Activated T-helper 2 cell treated with anti-CD3 and anti-CD28 coated beads, Interferon-gamma antibody, Interleukin-2, Interleukin-4, amounts not matched to agents 10 μg/mL and 5 μg/mL and 100 μg/mL, durations not matched to agents 14 hours and 24 hours and 36 hours (primary cell): ENCODE measurements at places on chromosomes 12 and 14. TPM values are rescaled to one million over a fixed set of nuclear protein-coding genes. Genes with fewer than 3 reads are reported as not detected.

- DNase-seq = no peak
- H3K4me1 ChIP-seq = no peaks in the 10 kb centered on the region
- no peaks in the 10 kb centered on the region for H3K36me3 ChIP-seq
- no peak overlapping the region for H3K27ac ChIP-seq
- H3K4me3 ChIP-seq = no peak overlapping the region
- H3K27me3 ChIP-seq = no peaks in the 10 kb centered on the region
Measured at GRCh38 chr14:101062065-101062450, 158.5 kb upstream of the RTL1 start.

GRCh38 chr14:30006695-30007094 lies 79.0 kb upstream of the PRKD1 start:
- H3K4me1 ChIP-seq = no peaks in the 10 kb centered on the region
- no peak for DNase-seq
- no peaks in the 10 kb centered on the region for H3K36me3 ChIP-seq
- no peak overlapping the region for H3K27ac ChIP-seq
- H3K4me3 ChIP-seq = no peak overlapping the region

DNA sequence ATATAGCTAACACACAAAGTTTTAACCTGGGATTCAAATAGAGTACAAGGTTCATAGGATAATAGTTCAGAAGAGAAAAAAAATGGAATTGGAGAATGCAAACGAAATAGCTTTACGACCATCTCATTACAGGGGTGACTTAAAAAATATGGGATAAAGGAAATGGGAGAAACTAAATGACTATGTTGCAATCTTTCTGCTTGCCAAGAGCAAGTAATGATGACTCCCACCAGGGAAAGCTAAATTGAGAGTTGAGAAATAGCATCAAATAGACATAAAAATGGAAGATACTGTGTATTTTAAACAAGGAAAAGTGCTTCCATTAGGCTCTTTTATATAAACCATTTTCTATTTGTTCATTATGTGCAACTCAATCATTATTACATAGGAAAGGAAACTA lies 155.7 kb upstream of the ATXN7L3B start:
- H3K36me3 ChIP-seq = no peaks in the 10 kb centered on the region
- no peaks in the 10 kb centered on the region for H3K4me1 ChIP-seq
- no peak overlapping the region for H3K4me3 ChIP-seq
- no peak for DNase-seq
- no peaks in the 10 kb centered on the region for H3K27me3 ChIP-seq
- H3K27ac ChIP-seq = no peak overlapping the region

DNA sequence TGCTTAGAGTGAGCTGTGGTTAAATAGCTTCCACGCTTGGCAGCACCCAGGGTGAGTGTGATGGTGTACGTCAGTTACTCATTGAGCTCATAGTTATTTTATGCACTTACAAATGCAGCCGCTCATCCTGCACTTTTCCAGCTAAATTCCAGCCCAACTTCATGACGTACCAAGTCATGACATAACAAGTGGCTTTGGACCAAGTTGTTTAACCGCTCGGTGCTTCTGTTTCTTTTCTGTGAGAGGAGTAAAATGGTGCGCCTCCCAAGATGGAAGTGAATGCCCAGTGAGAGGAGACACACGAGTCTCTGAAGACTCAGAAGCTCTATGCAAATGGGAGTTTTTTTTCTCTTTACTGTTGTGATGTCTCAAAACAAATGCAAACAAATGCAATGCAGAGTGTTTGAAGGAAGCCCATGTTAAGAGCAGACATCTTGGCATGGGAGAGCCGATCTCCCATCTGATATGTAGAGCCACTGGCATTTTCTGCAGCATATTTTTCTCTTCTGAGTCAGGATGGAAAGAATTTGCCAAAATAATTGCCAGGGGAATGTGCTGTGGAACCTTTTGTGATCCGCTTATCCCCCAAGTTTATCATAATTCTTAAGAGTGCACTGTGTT lies 72.2 kb downstream of the FBXW8 start:
- no peaks in the 10 kb centered on the region for H3K36me3 ChIP-seq
- no peak overlapping the region for H3K4me3 ChIP-seq
- peaks cover 10% of the 10 kb centered on the region for H3K4me1 ChIP-seq
- no peak overlapping the region for H3K27ac ChIP-seq
- no peak for DNase-seq

- H3K36me3 ChIP-seq = no peaks in the 10 kb centered on the region
- H3K27ac ChIP-seq = no peak overlapping the region
- DNase-seq = no peak
- H3K27me3 ChIP-seq = no peaks in the 10 kb centered on the region
Measured at GRCh38 chr12:87756111-87756510, 273.1 kb downstream of the C12orf50 start.

DNA sequence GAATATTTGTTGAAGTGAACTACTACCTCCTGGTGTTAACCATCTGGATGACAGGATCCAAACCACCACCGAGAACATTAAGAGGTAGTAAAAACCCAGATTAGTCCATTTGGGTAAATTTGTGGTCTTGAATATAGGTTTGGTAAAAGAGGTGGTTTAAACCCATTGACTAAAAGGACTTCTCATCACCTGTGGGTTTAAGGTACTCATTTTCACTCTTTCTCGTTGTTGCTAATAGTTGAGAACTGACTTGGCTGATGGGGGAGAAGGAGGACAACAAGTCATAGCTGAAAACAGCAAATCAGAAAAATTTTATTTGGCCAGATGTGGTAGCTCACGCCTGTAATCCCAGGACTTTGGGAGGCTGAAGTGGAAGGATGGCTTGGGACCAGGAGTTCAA lies 59.2 kb downstream of the ACADS start:
- H3K36me3 ChIP-seq = peaks cover 45% of the 10 kb centered on the region
- H3K4me1 ChIP-seq = peaks cover 24% of the 10 kb centered on the region
- H3K4me3 ChIP-seq = no peak overlapping the region
- no peak overlapping the region for H3K27ac ChIP-seq
- no peak for DNase-seq

DNA sequence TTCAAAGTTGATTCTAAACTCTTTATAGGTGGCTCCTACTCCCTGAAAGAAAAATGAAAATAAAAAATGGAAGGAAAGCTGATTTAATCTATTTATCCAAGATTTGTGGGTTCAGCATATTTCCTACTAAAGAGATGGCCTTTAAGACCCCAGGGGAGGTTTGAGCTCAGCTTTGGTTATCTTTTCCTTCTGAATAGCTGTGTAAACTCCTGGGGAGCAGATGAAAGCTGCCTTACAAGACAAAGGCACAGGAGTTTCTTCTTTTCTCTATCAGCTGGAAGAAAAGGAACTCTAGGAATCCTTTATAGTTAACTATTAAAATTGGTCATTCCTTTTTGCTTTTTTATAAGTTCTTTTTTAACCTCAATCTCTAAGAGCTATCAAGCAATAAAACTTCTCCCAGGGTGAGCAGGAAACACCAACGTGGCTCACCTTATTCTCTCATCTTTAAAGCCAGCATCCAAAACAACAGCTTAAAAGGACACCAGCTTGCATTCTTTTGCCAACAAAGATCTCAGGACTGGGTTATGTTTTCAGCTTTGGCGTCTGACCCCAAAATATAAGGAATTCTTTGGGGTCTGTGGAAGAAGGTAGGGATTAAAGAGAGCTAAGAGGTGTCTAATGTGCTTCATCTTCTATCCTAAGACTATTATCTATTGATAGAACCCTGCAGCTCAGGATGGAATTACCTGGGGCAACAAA lies 371.7 kb upstream of the KITLG start:
- no peak for DNase-seq
- peaks cover 5% of the 10 kb centered on the region for H3K27me3 ChIP-seq
- no peaks in the 10 kb centered on the region for H3K36me3 ChIP-seq
- H3K4me1 ChIP-seq = no peaks in the 10 kb centered on the region
- H3K4me3 ChIP-seq = no peak overlapping the region

DNA sequence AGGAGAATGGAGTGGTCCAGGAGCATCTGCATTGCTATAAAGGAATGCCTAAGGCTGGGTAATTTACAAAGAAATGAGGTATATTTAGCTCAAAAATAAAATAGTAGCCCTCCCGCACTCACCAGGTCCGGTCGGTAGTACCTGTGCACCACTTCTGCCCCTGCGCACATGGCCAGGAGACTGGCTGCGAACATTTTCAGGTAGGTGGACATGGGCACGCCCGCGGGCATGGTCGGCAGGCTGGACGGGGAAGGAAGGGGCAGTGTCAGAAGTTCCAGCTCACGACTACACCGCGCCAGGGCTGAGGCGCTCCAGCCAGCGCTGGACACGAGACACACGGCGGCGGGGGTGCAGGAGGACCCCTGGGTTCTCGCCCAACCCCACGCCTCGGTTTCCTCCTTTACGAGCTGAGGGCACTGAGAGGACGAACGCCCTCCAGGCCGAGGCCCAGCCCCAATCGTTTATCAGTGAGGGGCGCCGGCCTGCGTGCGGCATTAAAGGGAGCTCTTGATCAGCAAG lies 9.1 kb upstream of the TDG start:
- peak overlapping the region; percentile 97 for H3K27ac ChIP-seq
- peak overlapping the region; percentile 96 for H3K4me3 ChIP-seq
- H3K36me3 ChIP-seq = peaks cover 45% of the 10 kb centered on the region
- H3K27me3 ChIP-seq = no peaks in the 10 kb centered on the region

- H3K36me3 ChIP-seq = peaks cover 22% of the 10 kb centered on the region
- H3K27ac ChIP-seq = no peak overlapping the region
- no peaks in the 10 kb centered on the region for H3K27me3 ChIP-seq
- peaks cover 42% of the 10 kb centered on the region for H3K4me1 ChIP-seq
- no peak overlapping the region for H3K4me3 ChIP-seq
Measured at GRCh38 chr12:6608592-6609281, 1.6 kb upstream of the CHD4 start.

- peaks cover 35% of the 10 kb centered on the region for H3K4me1 ChIP-seq
- peaks cover 32% of the 10 kb centered on the region for H3K27me3 ChIP-seq
- H3K27ac ChIP-seq = no peak overlapping the region
- H3K4me3 ChIP-seq = peak overlapping the region; percentile 93
- H3K36me3 ChIP-seq = peaks cover 7% of the 10 kb centered on the region
Measured at GRCh38 chr12:44873898-44874297, 2.2 kb downstream of the NELL2 start.

DNA sequence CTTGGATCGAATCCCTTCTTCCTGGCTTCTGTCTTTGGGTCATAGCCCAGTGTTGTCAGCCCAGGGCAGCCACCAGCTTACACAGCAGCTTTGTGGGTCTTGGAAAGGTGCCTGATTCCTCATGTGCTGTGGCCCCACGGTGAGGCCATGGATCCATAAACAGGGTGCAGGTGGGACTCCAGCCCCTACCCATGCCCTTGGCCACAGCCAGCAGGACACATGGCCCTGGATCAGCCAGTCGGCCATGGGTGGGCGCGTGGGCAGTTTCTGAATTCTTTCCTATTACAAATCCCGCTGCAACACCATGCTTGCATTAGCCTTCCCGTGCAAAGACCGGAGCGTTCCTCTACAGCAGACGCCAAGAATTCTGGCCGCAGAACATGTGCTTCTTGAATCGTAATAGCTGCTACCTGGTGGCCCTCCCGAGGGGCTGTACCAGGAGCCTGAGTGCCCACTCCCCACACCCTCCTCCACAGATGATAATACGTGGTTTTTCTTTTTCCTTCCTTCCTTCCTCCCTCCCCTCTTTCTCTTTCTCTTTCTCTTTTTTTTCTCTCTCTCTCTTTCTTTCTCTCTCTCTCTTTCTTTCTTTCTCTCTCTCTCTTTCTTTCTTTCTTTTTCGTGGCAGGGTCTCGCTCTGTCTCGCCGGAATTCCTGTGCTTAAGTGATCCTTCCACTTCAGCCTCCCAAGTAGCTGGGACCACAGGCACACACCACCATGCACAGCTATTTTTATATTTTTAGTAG lies 2.9 kb upstream of the MMP17 start:
- H3K36me3 ChIP-seq = no peaks in the 10 kb centered on the region
- H3K27ac ChIP-seq = no peak overlapping the region
- no peaks in the 10 kb centered on the region for H3K4me1 ChIP-seq
- no peak for DNase-seq

DNA sequence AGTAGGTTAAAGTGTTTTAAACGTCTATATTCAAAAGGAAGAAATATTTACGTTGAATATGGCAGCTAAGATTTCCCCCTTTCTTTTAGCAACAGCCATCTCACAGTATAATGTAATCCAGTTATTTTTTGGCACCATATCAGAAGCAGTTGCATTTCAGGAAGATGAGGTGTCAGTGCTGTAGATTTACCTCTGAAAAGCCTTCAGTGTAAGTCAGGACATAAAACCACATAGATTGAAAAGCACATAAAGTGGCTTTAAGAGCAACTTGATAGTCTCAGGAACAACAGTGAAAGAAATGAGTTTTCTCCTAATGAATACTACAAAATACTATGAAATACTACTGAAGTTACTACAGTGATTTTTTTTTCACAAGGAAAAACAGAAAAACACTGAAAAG lies 6.9 kb downstream of the MLH3 start:
- H3K4me3 ChIP-seq = no peak overlapping the region
- H3K27me3 ChIP-seq = no peaks in the 10 kb centered on the region
- peaks cover 65% of the 10 kb centered on the region for H3K36me3 ChIP-seq
- peaks cover 29% of the 10 kb centered on the region for H3K4me1 ChIP-seq

DNA sequence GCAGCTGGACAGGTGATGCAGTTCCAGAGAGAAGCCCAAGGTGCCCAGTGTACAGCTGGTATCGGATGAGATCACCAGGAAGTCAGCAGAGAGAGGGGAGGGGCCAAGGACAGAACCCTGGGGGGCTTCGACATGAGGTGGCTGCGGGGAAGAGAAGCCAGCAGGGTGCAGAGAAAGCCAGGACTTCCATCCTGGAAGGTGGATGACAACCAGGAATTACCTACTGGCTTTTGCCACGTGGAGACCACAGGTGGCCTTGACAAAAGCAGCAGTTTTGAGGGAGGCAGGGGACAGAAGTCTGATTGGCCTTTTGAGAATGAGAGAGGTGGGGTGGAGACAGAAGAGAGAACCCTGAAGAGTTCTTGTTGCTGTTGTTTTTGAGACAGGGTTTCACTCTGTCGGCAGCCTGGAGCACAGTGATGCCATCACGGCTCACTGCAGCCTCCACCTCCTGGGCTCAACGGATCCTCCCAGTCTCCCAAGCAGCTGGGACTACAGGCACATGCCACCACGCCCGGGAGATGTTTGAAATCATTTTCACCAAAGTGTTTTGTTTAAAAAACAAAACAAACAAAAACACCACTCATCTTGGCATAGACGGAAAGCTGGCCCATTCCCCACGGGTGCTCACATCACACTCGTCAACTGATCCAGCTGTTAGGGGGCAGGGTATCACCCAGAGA lies 35.2 kb downstream of the CDC42BPB start:
- H3K27ac ChIP-seq = no peak overlapping the region
- peaks cover 5% of the 10 kb centered on the region for H3K27me3 ChIP-seq
- H3K4me3 ChIP-seq = no peak overlapping the region
- no peaks in the 10 kb centered on the region for H3K36me3 ChIP-seq
- DNase-seq = no peak
- H3K4me1 ChIP-seq = no peaks in the 10 kb centered on the region

The MAP1LC3B2 gene
- 0.37 and 0.60 TPM in 2 replicates for total RNA-seq

The OASL gene
- total RNA-seq = 1.9 and 2.3 TPM in 2 replicates

The AICDA gene
- total RNA-seq = not detected in 2 replicates

The PIWIL1 gene
- total RNA-seq = not detected in 2 replicates

The PAWR gene
- 2.8 and 4.1 TPM in 2 replicates for total RNA-seq

The GZMB gene
- 4,664 and 4,741 TPM in 2 replicates for total RNA-seq

The CMA1 gene
- 0.25 TPM in 1 of 2 replicates, not detected in the other for total RNA-seq
